NCI-H345 (cell line): ENCODE measurements at places on chromosomes 11 and 22.

DNA sequence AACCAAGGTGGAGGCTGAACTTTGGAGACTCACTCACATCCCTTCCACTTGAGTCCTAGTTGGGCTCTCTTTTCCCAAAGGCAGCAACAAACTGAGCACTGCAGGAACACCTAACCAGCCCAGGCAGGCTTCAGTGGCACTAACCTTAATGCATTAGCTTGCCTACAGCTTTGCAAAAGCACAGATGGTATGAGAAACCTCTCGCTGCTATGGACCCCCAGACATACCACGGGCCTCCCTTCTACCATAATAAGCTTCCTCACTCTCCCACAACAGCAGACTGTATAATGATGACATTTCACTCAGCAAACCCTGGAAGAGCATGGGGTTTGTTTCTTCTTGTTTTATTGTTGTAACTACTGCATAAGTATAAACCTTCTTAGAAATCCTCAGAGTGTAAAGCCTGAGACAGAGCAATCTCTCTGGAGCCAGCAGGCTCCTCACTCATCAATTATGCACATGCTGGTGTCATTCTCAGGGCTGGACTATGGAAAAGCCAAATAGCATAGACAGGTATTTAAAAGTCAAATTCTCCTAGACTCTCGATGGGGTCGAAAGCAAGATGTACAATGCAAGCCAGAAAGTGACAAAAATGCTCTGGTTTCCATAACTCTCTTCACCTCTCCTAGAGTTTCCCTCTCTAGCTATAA, 167.6 kb downstream of the NXPE2 start:
- DNase-seq: no peak

GRCh38 chr11:92763336-92763735, 206.1 kb upstream of the MTNR1B start:
- no peak for DNase-seq

DNA sequence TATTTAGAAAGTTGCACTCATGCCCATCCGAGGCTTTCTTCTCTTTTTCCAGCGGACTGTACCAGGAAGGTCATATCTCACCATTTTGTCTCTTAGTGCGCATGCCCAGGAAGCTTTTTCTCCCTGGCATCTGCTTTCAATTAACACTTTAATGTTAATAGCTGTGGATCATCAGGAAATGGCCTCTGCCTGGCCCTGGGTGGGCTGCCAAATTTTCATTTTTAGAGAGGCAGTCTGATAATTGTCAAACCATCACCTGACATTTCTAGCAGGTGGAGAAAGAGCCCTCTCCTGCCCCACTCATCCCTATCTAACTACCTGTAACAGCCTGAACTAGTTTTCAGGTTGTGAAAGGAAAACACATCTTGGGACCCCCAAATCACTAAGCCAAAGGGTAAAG, 257.4 kb upstream of the LRRC4C start:
- DNase-seq: no peak

DNA sequence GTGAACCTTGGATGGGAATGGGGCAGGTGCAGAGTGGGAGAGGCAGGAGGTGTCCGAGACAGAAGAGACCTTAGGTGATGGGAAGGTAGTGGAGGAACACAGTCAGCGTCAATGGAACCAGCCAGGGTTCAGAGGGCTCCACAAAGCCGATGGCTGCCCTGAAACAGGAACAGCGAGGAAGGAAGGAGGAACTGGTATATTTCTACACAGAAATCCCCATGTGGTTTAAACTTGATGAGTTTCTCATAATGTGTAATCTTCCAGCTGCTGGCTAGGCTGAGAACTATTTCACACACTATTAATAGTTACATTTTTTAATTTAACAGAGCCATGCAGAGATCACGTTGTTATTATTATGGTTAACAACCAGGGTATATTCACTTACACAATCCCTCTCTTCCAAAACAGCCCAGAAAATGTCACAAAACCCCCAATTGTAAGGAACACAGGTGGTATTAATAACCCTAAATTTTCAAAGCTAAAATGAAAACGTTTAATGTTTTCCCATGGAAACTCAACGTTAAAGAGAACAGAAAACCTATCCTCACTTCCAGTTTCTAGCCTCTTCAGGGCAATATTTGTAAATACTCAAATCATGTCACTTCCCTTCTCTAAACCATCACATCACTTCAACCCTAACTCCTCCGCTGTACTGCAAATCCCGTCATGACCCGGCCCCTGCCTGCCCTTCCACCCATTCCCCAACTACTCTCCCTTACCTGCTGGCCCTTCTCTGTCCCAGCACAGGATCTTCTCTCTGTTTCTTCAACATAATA, 74.5 kb upstream of the ARFGAP3 start:
- no peak for DNase-seq

DNA sequence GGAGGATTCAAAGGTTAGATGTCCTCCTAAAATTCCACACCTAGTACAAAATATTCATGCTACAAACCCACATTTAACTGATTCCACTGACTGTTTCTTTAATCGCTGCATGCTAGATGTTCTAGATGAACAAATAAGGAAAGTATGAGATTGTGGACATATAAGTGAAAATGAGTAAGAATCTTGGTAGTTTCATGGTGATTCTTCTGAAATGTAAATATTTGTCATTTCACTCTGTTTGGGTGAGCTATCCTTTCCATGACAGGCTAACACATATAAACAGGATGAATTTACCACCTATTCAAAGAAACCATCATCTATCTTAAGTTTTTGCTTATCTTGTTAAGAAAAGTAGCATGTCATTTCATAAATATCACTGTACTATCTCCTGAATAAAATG, 14.8 kb downstream of the OR5B3 start:
- DNase-seq: no peak

DNA sequence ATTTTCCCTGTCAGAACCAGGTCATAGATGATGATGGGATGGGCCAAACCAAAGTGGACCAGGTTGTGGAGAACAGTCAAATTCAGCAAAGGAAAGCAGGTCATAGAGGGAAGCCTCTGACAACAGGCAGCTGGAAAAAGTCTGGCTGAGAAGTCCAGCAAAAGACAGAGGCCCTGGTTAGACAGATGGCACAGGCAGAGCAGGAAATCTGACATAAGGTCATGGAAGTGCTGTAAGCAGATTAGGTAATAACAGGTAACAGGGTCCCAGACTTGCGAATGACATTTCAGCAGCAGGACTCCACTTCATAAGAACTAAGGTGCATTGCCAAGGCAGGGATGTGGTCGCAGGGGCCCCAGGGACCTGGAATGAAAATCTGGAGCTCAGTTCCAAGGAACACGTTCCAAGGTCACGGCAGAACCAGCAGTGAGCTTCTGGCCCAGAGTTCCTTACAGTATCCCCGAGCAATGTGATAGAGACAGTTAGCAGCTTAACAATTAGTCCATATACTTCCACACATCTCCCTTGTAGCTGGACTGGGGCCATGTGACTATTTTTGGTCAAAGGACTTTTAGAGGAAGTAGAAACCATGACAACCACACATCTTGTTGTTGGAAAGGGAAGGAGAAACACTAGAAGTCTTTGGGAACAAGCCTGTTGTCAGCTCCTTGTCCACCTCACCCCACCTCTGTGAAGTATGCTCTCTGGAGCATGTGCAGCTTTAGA, 75.4 kb downstream of the ME3 start:
- no peak for DNase-seq

DNA sequence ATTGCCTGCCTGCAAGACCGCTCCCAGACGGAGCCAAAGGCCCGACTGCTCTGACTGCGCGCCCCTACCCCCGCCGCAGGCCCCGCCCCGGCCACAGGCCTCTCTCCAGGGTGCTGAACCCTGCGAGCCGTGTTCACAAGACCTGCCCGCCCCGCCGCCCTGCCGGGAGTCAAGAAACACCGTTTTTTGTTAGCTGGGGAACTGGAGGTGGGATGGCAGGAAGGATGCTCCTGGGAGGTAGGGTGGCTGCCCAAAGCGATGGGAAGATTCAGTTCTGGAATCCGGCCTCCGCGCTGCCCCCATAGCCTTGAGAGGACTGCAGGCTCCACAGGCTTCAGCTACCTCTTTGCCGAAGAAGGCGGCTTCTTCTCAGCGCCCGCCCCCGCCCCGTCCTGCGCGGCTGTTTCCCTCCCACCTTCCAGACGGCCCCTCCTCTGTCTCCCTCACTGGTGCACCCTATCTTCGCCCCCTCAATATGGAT, 2.7 kb upstream of the PDE2A start:
- DNase-seq: no peak

GRCh38 chr22:20951151-20951931, 15.7 kb upstream of the AIFM3 start:
- no peak for DNase-seq

DNA sequence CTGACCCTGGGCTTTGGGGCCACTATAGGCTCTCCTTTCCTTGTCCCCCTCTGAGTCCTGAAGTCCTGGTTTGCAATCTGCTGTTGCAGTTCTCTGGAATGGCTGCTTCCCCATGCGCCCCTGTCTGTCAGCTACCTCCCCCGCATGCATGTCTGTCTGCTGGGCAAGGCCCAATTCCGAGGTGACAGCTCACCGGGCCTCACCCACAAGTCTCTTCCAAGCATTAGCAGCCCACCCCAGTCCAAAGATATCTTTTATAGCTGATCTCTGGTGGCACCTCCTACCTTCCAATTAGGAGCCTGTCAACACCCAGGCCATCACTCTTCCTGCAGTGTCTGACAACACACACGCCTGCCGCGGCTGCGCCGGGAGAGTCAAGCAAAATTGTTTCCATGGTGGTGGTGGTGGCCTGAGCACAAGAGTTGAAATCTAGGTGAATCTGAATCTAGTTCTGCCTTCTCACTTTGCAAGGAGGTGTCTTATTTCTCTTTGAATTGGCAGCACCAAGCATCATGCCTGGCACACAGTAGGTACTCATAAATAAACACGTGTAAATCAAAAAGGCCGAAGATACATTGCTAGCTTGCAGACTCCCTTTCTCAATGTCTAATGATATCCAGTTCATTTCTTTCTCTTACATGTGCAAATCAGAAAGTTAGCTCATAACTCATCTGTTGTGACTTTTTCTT, 1.2 kb upstream of the LMO2 start:
- no peak for DNase-seq

- no peak for DNase-seq
Observed at GRCh38 chr22:34783436-34783835, 282.5 kb upstream of the ISX start.

DNA sequence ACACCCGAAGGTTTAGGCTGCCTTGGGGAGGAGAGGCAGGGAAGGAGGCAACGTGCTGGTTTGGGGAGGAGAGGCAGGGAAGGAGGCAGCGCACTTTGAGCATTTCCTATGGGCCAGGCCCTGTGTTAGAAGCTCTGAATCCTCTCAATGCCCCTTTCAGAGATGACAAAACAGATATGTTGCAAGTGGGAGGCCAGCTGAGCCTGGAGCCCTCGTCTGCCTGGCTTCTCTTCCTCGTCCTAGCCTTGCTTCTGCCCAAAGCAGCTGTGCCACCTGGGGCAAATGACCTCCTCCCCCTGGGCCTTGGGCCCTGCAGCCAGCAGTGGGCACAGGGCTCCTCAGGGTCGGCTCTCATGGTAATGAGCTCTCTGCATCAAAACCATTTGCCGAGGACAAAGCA, 15.3 kb upstream of the LRRC32 start:
- no peak for DNase-seq

DNA sequence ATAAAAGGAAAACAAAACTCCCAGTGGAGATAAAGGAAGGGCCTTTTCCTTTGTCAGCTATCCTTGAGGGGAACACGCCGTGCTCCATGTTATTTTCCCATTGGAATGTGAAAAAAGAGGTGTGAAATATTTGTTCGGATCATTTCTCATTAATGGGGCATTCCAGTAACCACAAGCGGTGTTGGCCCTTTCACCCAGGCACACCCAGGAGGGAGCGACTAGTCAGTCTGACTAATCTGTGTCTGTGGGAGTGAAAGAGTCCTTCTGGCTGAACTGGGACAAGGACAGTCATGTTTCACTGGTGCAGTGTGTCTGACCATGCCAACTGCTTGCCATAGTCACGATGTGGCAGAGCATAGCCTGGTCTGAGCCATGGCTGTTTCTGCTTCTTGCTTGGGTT, 13.0 kb upstream of the MYEOV start:
- DNase-seq: no peak

GRCh38 chr11:68525930-68526329, 65.4 kb downstream of the PPP6R3 start:
- no peak for DNase-seq
